Renal cortical epithelial cell (primary cell): ENCODE measurements at places on chromosomes 4 and X.
A peak's percentile ranks its signal among the peaks of the same experiment; 100 is the strongest.

DNA sequence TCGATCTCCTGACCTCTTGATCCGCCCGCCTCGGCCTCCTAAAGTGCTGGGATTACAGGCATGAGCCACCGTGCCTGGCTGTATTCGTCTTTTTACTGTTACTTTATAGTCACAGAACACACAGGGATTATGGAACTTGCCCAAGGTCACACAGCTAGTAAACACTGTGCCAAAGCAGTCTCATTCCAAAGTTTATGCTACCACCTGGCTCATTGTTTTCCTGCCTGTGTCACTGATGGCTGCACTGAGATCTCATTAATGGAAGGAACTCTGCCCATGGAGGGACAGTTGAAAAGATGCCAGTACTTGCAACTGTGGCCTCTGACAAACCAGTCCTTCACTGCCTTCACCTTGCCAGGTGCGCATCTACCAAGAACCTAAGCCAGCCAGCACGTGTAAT is 517.7 kb downstream of the BCOR start:
- DNase-seq: no peak

GRCh38 chr4:115234405-115235093 is 121.1 kb upstream of the NDST4 start:
- peak; percentile 8 for DNase-seq

- DNase-seq: no peak
Observed at GRCh38 chr4:8385611-8386010, 54.9 kb downstream of the ACOX3 start.

DNA sequence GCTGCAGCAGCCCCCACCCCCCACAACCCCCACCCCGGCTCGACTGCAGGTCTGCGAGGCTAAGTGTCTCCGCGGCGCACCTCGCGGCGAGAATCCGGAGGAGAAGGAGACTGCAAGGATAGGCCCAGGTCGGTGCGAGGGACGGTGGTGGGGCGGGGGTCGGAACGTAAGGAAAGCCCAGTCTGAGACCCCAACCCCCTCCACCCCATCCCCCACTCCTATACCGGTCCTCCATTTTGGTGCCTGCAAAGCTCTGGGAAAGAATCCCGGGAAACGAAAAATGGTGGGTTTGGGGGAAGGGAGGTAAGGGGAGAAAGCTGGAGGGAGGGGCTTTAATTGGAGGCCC is 614 bp downstream of the BEX3 start:
- DNase-seq: no peak

- no peak for DNase-seq
Observed at GRCh38 chrX:34238896-34239295, 106.8 kb upstream of the FAM47A start.

GRCh38 chr4:36587909-36588472 is 306.6 kb downstream of the DTHD1 start:
- no peak for DNase-seq

GRCh38 chr4:86330961-86331742 is 28.7 kb downstream of the MAPK10 start:
- DNase-seq: no peak

GRCh38 chrX:107154787-107155620 is 36.4 kb upstream of the RBM41 start:
- DNase-seq: peak; percentile 48

DNA sequence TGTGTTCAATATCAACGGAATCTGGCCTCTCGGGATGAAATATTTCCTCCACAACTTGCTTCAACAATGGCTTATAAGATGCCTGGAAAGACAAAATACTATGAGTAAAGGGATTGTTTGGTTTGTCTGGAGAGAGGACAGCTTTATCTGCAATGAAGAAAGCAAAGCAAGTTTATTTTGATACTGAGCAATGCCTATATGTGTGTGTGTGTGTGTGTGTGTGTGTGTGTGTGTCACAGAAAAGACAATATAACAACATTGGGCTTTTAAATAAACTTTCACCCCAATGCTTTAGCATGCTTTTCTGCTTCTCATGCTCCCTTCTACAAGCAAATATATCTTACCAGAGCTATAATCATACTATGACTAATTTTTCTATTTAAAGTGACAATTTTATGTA is 45.4 kb downstream of the RASL11B start:
- DNase-seq: no peak

DNA sequence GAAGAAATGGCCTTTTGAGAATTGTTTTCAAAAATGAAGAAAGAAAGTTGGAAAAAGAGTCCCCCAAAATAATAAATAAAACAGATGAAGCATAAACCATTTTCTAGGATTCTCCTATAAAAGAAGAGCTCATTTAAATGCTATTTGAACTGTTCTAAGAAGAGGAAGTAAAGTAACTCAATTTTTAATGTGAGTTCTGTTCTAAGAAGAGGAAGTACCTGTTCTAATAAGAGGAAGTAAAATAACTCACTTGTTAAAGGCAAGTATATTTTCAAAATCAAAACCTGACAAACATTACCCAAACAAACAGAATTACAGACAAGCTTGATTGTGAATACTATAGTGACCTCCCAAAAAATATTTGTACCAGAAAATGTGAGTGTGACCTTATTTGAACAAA is 1326.3 kb downstream of the C4orf33 start:
- no peak for DNase-seq

GRCh38 chr4:183550345-183551093 is 45.7 kb downstream of the ING2 start:
- no peak for DNase-seq

DNA sequence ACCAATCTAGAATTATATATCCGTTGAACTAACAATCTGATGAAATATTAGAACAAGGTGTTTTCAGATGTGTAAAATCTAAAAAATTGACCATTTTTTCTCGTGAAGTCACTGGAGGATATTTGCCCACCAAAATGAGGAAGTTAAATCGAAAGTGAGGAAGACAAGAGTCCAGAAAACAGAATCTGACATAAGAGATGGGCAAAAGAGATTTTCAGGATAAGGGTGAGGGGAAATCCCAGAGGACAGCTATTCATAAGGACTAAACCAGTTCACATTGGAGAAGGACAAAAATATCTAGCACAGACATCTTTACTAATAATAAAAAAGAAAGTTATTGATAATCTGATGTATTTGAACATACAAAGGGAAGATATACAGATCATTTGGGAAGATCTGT is 18.7 kb upstream of the ALG13 start:
- no peak for DNase-seq

DNA sequence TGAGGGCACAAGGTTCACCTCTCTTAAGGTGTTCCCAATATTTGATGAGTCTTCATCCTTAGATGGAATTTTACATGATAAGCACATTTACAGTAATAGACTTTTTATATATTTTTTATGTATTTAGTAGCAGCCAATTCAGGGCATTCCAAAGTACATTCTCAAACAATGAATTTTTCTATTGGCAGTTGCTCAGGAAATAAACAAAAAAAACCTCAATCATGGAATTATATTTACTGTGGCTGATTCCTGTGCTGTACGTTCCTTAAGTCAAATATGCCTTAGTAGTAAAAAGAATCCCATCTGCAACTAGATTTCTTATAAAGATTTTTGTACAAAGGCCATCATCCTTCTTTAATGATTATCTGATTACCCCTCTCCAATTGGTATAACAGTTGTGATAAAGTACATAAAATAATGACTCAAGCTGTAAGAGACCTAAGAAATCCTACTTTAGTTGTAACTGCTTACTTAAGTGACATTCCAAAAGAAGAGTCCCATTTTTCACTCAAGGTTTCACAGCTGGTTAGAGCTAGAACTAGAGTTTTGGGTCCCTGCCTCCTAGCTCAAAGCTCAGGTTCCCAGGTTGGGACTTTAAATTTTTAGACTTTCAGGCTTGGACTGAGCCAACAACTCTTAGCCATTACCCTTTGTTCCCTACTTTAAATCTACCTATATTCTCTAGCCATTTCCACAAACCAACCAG is 152.7 kb downstream of the FHIP1A start:
- no peak for DNase-seq

DNA sequence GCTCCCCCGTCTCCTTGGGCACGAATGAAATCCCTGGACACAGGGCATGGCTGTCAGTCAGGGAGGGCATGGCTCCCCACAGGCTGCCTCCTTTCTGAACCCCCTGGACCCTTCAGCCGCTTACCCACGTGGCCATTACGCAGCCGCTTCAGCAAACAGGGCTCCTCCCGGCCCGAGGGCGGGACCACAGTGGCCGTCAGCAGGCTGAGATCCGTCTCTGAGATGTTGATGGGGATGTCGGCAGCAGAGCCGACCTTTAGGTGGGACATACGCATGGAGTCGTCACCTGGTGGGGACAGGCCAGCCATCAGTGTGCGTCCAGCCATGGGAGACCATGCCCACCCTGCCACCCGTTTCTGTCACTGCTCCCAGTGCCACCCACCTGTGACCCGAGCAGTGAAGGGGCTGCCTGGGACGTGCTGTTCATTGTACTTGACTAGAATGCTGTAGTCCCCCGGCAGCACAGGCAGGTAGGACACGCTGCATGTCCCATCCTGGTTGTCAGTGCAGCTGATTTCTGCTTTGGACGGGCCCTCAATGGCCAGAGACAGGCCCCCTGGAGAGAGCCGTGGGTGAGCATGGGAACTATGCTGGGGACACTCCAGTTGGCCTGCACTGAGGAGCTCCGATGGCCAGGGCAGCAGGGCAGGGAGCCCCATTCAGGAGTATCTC is 21.1 kb downstream of the FLNA start:
- no peak for DNase-seq

- DNase-seq: no peak
Observed at GRCh38 chrX:17471121-17471520, 96.1 kb downstream of the NHS start.

- no peak for DNase-seq
Observed at GRCh38 chrX:73262991-73263390, 48.3 kb upstream of the NAP1L2 start.

- peak; percentile 96 for DNase-seq
Observed at GRCh38 chr4:55866290-55866907, 13.0 kb downstream of the EXOC1 start.

- DNase-seq: peak; percentile 88
Observed at GRCh38 chr4:168803732-168804131, 206.3 kb downstream of the CBR4 start.

DNA sequence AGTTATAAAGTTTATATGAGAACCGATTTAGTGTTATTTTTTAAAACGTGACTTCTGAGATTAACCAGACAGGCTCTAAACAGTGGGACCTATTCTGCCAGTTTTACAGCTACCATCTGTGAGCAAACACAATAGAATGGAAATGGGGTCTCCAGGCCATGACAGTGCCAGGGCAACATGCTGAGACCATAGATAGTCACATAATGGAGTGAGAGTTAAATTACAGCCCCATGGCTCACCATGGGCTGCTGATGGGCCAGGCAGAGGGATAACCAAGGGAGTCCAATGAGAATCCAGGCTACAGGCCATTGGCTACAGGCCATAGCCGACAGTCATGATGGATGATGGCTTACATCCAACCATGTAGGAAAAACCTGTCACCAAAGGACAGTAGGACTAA is 183.5 kb upstream of the NDP start:
- no peak for DNase-seq

DNA sequence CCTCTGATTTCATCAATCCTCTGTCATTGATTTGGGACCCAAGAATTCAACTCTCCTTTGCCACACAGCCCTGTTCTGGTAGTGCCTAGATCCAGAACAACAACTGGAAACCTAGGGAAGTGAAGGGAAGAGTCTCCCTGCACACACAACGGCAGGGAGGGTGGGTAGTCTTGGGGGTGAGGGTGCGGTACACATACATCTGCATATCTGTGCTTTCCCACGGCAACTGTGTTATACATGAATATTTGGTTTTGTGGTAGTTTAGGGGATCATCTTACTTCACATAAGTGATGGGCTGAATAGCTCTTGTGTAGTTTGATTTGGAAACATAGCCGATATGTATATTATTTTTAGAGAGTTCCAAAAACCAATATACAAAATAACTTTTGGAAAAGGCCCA is 3.3 kb upstream of the PRSS12 start:
- no peak for DNase-seq

GRCh38 chr4:99591757-99592156 is 17.1 kb downstream of the MTTP start:
- no peak for DNase-seq

GRCh38 chrX:27598312-27598711 is 8.2 kb downstream of the DCAF8L2 start:
- no peak for DNase-seq

GRCh38 chr4:95124906-95125504 is 367.2 kb downstream of the BMPR1B start:
- DNase-seq: peak; percentile 75

DNA sequence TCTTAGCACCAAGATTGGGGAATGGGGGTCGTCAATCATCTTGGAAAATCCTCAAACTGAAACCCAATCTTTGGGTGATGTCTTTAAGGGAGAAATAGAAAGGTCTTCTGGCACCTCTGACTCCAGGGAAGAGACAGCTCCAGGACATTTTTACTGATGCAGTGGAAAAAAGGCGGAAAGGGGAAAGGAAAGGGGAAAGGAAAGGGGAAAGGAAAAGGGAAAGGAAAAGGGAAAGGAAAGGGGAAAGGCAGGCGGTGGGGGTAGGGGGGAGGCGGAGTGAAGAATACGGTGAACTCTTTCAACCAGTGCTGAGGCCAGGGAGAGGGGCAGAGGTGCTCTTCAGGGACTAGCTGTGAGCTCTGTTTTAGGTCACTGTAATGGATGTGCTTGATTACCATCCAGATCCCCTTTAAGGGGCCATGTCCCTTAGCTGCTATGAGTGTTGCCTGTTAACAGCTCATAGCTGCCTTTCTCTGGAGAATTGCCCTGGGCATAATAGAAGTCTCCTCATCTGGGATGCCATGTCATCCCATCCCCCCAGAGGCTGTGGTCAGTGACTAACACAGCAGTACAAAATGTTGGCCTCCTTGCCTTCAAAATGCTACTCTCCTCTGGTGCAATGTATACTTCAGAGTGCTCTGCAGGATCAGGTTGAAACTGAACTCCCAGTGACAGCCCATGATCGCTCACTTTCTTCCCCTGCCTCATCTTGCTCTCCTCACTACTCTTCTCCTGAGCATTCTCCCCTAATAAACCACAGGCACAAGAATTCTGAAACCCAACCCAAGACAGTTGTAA is 92.4 kb upstream of the AP1S2 start:
- peak; percentile 89 for DNase-seq

DNA sequence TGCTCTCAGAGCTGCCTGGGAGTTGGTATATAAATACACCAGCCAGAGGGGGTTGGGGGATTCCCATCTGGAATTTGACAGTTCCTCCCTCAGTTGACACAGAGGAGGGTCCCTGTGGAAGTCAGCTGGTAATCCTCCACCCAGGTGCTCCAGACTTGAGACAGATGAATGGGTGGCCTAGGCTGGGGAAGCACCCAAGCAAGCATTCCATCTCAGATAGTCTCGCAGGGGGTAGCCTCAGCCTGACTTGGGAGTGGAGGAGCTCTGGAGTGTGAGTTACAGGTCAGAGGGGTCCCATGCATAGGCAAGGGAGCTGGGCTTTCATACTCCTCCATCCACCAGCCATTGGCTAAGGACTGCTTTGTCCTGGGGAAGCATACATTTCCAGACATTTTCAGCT is 229.3 kb upstream of the BCOR start:
- DNase-seq: no peak

DNA sequence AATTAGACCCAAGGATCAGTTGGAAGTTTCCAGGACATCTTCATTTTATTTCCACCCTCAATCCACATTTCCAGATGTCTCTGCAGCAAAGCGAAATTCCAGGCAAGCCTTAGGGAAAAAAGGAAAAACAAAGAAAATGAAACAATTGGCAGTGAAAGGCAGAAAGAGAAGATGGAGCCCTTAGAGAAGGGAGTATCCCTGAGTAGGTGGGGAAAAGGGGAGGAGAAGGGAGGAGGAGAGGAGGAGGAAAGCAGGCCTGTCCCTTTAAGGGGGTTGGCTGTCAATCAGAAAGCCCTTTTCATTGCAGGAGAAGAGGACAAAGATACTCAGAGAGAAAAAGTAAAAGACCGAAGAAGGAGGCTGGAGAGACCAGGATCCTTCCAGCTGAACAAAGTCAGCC is at the start of gene PLP1:
Gene PLP1, plus strand, starts transcription at position 295 of the 400 bp plus-strand sequence. CDS start 156 bp downstream, outside the sequence.
- no peak for DNase-seq
